ENCODE measurements at places on chromosomes 11 and 22.
A peak's percentile ranks its signal among the peaks of the same experiment; 100 is the strongest.

DNA sequence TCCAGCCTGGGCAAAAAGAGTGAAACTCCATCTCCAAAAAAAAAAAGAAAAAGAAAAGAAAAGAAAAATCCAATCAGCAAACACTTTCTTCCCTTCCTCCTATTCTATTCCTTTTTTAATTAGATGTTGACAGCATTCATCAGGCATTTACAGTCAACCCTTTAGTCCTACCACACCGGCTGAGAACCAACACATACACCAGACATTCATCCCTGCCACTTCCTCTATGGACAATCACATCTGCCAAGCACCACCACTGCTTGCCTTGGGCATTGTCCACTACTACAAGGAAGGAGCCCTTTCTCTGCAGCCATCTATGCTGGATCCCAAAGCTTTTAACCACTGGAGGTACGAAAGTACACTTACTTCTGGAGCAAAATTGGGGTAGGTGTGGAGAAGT, 9.4 kb upstream of the SLN start:
- no peak for DNase-seq

DNA sequence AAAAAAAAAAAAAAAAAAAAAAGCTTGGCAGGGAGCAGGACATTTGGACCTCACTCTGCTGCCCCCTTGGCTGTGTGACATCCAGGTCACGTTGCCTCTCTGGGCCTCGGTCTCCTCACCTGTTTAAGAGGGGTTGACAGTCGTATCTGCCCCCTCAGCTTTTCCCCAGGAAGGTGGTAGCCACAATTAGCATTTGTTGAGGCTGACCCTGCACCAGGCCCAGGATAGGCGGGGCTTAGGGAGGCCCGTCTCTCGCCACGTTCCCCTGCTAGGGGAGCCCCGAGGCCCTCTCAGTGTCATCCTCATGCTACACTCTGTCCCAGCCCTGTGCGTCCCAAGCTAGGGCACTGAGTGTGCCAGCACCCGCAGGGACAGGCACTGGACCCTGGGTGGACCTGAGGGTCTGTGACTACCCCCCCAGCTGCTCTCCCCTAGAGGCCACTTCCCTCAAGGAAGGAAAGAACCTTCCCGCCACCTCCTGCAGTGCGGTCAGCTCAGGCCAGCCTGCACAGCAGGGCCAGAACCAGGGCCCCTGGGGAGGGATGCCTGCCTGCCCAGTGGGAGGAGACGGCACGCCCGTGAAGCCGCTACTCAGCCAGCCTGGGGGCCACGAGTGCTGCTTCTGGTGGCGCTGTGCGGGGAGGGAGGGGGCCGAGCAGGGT, 38.5 kb upstream of the PPARA start:
- DNase-seq, result no peak

GRCh38 chr11:129853518-129854231, 38.0 kb downstream of the TMEM45B start:
- peak; percentile 89 for DNase-seq

- DNase-seq, result peak; percentile 71
These were observed 4.6 kb upstream of the GALR3 start for GRCh38 chr22:37818409-37819104.

DNA sequence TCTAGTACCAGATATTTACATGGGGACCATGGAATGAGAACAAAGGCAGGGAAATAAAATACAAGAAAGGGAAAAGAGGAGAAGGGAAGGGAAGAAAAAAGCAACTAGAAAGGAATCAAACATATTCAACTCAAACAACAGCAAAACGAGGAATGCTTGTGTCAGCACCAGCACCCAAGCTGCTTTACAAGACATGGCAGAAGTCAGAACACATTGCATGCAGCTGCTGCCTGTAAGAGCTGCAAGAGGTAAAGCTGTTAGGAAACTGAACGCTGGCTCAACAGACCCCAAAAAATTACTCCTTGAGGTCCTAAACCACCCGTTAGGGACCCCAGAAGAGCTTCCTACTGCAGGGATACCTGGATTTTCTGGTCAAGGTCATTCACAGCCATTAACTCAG, 296.9 kb downstream of the OPCML start:
- DNase-seq, result no peak

DNA sequence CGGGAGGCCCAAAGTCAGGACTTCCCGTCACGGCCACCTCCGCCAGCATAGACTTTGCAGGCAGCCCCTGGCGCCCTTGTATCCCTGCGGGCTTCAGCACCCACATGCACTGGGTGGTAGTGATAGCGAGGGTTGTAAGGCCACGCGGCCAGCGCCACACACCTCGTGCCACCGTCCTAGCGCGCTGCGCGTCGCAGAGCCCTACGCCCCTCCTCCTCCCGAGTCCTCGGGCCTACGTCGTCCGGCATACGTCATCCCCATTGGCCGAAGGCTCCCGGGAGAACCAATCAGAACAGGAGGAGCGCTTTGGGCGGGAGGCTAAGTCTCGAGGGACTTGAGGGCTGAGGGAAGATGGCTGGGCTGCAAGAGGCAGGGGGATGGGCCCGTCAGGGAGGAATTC, 1.3 kb upstream of the BTBD18 start:
- DNase-seq, result no peak

- no peak for DNase-seq
These were observed 7.5 kb upstream of the C11orf65 start for GRCh38 chr11:108474664-108475463.

DNA sequence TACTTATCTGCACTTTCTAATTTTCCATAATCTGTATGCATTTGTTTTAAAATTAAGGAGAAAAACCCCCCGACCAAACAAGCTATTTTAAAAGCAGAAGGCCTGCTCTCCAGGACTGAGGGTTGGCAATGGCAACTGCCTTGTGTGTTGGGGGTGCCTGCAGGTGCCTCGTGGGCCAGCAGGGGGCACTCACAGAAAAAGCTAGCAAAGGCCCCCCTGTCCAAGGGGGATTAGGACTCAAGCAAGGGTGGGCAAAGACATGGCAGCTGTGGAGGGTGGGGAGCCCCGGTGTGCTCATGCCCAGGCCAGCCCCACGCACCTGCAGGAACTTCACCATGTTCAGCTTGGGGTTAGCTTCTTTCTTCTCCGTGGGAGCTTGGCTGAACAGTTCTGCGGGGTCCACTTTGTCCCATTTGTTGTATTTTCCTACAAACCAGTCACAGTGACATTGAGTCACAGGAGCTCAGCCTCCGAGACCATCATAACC, 10.3 kb downstream of the TOP3B start:
- peak; percentile 52 for DNase-seq

DNA sequence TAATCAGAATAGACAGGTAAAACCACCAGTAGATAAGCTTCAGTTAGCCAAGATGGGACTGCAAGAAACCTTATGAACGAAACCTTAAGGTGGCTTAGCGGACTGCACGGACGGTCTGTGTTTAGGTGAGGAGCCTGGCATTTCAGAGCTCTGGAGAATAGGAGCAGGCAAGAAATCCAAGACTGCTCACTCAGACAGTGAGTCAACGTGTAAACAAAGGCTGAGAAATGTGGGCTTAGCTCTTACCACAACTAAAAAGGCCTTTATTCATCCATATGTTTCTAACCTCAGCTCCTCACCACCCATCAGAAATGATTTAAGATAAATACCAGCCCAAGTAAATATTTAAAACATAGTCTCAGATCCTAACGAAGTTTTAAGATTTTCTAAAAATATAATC, 657.7 kb downstream of the OPCML start:
- no peak for DNase-seq

DNA sequence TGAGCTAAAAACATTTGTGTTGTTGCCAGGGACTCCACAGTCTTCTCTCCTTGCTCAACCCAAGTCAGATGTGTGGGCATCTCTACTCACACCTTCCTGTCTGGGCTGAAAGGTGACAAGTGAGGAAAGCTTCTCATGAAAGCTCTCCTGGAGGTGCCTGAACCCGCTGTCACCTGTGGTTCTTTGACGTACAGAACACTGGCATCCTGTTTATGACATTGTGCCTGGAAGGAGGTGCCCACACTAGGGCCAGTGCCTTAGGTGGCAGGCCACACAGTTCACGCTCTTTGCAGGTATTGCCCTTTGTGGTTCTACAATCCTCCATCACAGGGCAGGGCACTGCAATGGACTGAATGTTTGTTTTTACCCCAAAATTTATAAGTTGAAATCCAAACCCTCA, 108.5 kb downstream of the CD44 start:
- DNase-seq, result peak; percentile 40

GRCh38 chr22:27476729-27477128, 324.8 kb downstream of the MN1 start:
- DNase-seq, result no peak

DNA sequence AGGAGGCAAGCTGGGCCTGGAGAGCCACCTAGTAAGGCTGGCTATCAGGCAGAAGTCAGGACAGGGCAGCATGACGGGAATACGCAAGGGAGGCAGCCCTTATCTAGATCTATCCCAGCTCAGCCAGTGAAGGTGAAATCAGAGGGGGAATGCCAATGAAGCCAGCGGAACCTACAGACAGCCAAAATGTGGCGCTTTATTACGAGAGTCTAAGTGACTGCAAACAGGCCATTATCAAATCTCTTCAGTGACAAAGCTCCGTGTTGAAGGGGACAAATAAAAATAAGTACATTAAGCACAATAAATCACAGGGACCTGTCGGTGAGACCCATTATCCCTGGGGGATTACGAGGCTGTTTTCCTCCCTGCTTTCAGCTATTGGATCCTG, 22.8 kb downstream of the LARGE1 start:
- no peak for DNase-seq

- peak; percentile 70 for DNase-seq
These were observed 5.8 kb upstream of the MIEF1 start for GRCh38 chr22:39496131-39496838.

- DNase-seq, result no peak
These were observed 83.3 kb downstream of the ATG16L2 start for GRCh38 chr11:72897506-72897905.

- DNase-seq, result peak; percentile 27
These were observed 39.2 kb upstream of the SLC36A4 start for GRCh38 chr11:93236741-93237675.

- DNase-seq, result no peak
These were observed 19.1 kb upstream of the IL18BP start for GRCh38 chr11:71979602-71980001.

DNA sequence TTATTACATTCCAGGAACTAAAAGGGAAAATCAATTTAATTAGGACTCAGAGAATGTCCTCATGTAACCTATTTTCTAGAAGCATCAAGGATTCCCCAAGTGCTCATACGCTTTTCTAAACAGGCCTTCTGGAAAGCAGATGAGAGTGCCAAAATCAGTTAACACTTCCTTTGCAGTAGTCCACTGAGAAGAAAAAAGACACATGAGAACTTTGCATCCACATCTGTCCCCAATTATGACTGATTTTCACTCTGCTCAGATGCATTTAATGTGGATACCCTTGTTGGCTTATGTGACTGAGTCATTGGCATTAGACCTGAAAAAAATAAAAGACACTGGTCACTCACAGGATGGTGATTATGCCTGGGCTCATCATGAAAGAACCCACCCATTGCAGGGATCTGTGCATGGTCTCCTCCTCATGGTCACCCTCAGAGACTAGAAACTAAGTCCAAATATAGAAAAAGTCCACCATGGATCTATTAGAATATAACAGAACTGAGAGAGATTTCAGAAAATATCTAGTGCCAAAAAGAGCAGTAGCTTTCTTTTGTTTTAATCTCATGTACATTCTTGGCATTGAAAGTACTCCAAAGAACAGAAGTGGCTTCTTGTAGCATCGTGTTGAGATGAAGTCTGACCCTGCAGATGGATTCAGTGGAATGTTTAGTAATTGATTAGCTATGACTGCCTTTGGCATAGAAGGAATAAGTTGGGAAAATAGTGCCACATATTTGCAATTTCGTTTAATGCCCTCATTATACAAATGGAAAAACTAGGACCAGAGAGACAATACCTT, 48.8 kb upstream of the FIBIN start:
- no peak for DNase-seq

- DNase-seq, result peak; percentile 99
These were observed at the start of gene RBM4 for GRCh38 chr11:66638177-66639065. TSS of gene RBM4 (plus strand) at chr11:66638703. CDS start at chr11:66639712, 1,009 bp downstream.

DNA sequence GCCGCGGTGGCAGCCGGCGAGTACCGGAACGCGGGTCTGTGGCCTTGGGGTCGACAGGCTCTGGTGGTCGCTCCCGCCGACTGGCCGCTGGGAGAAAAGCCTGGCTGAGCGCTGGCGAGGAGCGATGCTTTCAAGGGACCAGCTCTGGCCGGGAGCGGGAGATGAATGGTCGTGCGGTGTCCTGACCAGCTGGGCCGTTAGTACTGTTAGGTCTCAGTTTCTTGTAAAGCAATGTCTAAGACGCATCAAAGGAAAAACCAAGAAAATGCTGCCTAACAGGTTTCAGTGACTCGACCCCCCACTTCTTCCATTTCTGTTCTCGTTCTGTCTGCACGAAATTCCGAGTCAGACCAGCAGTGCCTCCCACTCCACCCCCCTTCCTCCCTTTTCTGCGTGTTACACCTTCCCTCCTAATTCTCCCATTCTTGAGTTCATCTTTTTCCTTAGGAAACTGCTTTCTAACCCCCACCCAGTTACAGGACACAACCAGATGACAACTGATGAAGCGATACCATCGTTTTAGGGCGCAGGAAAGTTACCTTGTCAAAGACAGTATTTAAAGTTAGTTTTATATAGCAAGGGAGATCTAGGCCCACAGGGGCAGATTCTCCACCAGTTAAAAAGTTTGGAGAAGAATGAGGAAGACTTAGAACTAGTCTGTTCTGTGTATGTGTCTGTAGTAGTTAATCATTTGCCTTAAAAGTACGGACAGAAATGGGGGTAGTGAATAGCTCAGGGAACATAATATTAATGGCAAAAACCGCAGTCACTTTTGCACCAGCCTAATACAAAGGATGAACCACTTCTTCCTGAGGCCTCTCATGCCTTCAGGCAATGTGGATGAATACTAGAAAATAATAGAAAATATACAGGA, 1.0 kb downstream of the CUL5 start:
- peak; percentile 8 for DNase-seq

- DNase-seq, result no peak
These were observed 77.1 kb upstream of the IGLL5 start for GRCh38 chr22:22810471-22810870.

DNA sequence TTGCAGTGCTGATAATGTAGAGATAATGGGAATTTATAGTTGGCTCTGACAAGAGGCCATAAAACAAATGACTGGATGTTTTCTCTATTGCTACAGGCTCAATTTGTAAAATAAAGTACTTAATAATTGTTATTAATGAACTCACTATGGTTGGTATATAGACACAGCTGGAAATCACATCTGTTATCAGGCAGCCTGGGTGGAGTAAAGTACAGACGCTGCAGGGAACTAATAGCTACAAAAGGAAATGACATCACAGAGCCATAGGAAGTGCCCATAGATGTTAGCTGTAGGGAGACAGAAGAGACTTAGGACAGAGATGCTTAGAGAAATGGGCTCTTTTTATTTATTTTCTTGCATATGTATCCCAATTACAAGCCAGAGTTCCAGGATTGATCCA, 81.0 kb upstream of the SNX19 start:
- no peak for DNase-seq

DNA sequence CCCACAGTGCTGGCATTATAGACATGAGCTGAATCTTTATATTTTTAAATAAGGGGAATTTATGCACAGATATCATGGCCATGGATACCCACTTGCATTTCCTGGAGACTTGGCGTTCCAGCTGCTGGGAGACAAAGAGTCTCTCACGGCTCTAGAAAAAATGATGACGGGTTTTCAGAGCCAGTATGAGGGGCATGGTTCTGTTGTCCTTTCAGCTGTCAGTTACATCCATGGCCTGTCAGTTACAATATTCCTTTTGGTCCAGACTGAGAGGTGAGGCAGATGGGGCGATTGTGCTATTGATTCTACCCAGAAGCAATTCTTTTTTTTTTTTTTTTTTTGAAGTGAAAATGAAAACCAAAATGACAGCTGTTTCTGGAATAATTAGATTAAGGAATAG, 29.7 kb downstream of the USH1C start:
- DNase-seq, result no peak

- no peak for DNase-seq
These were observed 415 bp downstream of the CENATAC start for GRCh38 chr11:118998388-118998717.

Data from activated CD4-positive, alpha-beta T cell treated with anti-CD3 and anti-CD28 coated beads, Interleukin-2, amount 10 ng/mL, durations not matched to agents 7 days and 5 days (primary cell).